Natural killer cell (primary cell): ENCODE measurements at places on chromosomes 2 and 18. TPM values are rescaled to one million over a fixed set of nuclear protein-coding genes. Genes with fewer than 3 reads are reported as not detected.

ANKRD23 gene
- 10.1 TPM for total RNA-seq

LIMS4 gene
- 0.48 TPM for total RNA-seq

LHCGR gene
- not detected for total RNA-seq

UGT1A5 gene
- not detected for total RNA-seq

SPDYA gene
- total RNA-seq, result 8.1 TPM

REG1B gene
- total RNA-seq, result not detected

CCDC121 gene
- 0.42 TPM for total RNA-seq

MAL gene
- total RNA-seq, result 1.8 TPM

IL36RN gene
- not detected for total RNA-seq

GPR45 gene
- not detected for total RNA-seq

IL1RN gene
- total RNA-seq, result 36.6 TPM

ANKAR gene
- 17.4 TPM for total RNA-seq

PLEK gene
- total RNA-seq, result 307 TPM

ADCYAP1 gene
- not detected for total RNA-seq

OTX1 gene
- not detected for total RNA-seq

KCNIP3 gene
- total RNA-seq, result not detected

MC4R gene
- not detected for total RNA-seq

PRSS56 gene
- not detected for total RNA-seq

CKAP2L gene
- total RNA-seq, result 1.2 TPM

ATP5F1A gene
- total RNA-seq, result 218 TPM

RAB27B gene
- total RNA-seq, result 24.0 TPM

CYP27A1 gene
- 1.6 TPM for total RNA-seq

TEKT4 gene
- total RNA-seq, result not detected
